MG63 (cell line): ENCODE measurements at places on chromosomes 12 and 14.
A peak's percentile ranks its signal among the peaks of the same experiment; 100 is the strongest.

- no peak for DNase-seq
These were observed 19.7 kb upstream of the NR1H4 start for GRCh38 chr12:100453951-100454350.

DNA sequence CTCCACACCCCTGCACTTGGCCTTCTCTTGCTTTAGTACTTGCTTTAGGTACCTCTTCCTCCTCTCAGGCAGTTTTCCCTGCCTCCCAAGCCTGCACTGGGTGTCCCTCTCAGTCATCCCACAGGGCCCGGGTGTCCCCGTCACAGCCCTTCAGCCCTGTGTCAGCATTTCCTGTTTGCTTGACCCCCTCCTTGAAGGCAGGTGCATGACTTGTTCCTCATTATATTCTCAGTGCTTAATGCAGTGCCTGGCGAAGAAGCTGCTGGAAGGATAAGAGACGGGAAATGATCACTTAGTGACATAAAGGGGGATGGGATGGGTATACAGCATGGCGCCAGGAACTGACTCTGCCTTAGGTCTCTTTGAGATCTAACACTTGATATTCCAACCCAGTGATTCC is 61.5 kb downstream of the IQSEC3 start:
- no peak for DNase-seq

DNA sequence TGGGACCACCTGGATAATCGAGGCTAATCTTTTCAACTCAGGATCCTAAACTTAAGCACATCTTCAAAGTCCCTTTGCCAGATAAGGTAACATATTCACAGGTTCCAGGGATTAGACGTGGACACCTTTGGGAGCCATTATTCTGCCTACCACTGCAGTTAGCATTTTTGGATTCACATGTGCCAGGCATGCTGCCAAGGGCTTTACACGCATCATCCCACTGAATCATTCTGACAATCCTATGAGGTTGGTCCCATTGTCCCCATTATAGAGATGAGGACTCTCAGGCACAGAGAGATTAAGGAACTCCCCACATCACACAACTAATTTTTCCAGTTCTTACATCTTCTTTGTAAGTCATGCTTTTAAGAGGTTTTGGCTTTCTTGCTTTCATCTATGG is 34.5 kb downstream of the RTN1 start:
- peak; percentile 10 for DNase-seq

- DNase-seq, result no peak
These were observed 96.5 kb downstream of the DUSP16 start for GRCh38 chr12:12466157-12466556.

- DNase-seq, result no peak
These were observed 93.6 kb downstream of the STAB2 start for GRCh38 chr12:103680591-103681141.

GRCh38 chr12:18882690-18883089 is 144.8 kb downstream of the CAPZA3 start:
- DNase-seq, result no peak

- DNase-seq, result no peak
These were observed 153.6 kb downstream of the PTCSC3 start for GRCh38 chr14:36022765-36023410.

DNA sequence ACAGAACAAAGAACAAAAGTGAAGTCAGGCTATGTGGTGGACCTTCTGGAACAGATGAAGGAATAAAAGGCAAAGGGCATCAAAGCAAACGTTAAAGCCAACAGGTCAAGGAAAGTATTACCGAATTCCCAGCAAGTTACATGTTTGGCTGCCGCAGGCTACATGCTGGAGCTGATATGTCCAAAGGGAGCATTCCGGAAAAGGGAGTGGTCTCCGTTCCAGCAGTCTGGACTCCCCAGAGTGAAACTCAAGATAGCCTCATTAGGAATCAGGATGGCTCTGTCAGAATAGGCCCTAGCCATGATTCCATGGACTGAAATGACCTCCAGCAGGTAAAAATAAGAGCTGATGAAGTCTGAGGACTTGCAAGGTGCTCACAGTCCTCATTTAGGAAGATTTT is 379.8 kb upstream of the PRICKLE1 start:
- DNase-seq, result no peak

DNA sequence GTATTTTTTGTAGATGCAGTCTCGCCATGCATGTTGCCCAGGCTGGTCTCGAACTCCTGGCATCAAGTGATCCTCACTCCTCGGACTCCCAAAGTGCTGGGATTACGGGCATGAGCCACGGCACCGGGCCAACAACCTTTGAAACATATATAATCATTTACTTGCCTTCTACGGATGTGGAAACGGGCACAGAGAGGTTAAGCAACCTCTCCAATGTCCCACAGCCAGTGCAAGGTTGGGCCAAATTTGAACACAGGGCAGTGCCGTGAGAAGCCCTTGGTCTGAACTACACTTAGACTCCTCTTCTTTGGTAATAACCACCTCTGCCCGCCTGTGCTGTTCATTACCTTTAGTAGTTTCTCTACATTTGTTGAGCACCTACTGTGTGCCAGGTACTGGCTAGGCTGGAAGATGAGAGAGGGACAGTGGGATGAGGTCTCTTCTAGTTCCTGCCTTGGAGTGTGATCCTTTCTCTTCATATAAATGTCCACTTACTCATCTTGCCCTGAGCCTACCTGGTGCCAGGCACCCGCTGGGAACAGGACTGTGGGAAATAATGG is 2.2 kb downstream of the DDX54 start:
- DNase-seq, result no peak

DNA sequence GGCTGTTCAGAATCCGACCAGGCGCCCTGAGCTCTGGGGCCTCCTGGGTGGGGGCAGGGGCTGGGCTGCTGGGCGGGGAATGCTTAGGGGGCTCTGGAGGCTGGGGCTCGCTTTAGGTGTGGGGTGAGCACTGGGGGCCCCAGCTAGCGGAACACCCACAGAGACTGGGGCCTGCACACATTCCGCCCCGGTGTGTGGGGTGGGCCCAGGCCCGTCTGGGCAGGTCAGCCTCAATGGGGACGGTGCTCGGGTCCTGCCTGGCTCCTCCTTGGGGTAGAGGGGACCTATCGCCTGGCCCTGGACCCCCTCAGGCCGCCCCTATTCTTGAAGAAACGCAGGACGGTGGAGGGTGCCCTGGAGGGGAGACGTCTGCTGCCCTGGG is 364.8 kb downstream of the TMEM121 start:
- no peak for DNase-seq

- no peak for DNase-seq
These were observed 267.4 kb downstream of the ADAMTS20 start for GRCh38 chr12:43284486-43285158.

- DNase-seq, result no peak
These were observed 16.7 kb downstream of the PLEK2 start for GRCh38 chr14:67395086-67395875.

- DNase-seq, result no peak
These were observed 2.1 kb upstream of the RABGGTA start for GRCh38 chr14:24273422-24273998.

DNA sequence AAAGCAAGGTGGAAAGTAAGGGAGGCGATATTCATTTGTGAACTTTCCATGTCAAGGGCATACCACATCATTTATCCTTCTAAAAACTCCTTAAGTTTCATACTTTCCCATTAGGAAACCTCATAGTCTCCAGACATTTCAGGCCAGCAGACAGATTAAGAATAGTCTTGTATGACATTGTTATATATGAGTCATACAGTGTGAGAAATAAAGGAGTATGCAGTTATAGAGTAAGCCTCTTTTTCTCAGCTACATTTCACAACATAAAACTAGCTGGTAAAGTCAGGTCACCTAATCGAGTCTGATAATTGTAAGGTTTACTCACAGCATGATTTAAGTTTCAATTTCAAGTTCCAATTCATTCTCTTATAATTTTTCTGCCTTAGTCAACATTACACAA is 164.3 kb downstream of the GRIP1 start:
- no peak for DNase-seq

DNA sequence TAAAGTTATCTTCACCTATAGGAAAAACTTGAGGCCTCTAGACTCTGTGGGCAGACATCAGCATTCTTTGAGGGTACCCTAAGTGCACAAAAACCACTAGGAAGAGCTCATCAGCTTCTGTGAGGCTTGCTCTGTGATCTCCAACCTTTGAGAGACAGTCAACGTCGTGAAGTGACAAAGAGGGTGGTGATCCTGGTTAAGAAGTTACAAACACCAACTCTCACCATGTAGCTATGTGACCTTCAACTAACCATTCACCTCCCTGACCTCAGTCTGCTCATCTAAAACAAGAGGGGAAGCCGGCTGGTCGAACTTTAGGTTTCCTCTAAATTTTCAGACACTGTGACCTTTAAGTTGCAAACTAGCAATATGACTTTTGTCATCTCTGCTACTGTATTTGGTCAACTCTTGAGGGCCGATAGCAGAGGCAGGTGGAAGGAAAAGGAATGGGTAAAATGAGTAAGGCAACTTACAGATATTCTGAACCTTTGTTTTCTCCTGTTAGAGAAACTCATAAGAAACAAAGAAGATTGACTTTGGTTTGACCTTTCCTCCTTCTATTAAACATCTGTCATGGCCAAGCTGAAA is 103.2 kb upstream of the PARP11 start:
- no peak for DNase-seq

GRCh38 chr12:91040096-91040755 is 17.6 kb downstream of the KERA start:
- DNase-seq, result no peak

GRCh38 chr14:99670361-99671234 is 13.5 kb upstream of the CYP46A1 start:
- no peak for DNase-seq

- no peak for DNase-seq
These were observed 10.1 kb upstream of the CLEC12A start for GRCh38 chr12:9961106-9961505.

GRCh38 chr12:67482751-67483661 is 165.5 kb upstream of the DYRK2 start:
- no peak for DNase-seq

GRCh38 chr14:92258934-92259333 is 64.0 kb upstream of the SLC24A4 start:
- DNase-seq, result no peak

DNA sequence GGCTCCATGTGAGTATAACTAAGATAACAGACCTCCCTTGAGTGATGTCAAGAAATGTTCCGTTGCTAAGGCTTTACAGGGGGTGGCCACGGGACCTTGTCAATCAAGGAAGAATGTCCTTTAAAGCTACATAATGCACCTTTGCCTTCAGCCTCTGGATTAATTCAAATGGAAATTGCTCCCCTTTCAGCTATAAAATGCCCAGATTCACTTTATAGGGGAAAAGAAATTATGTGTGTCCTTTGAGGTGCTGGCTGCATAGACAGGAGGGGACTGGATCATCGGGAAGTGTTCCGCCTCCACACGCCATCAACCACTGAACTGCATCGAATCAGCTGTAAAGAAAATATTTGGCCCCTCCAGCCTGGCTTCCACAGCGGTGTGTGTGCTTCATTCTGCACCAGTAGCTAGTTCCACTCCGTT is 415.4 kb downstream of the DPF3 start:
- no peak for DNase-seq

DNA sequence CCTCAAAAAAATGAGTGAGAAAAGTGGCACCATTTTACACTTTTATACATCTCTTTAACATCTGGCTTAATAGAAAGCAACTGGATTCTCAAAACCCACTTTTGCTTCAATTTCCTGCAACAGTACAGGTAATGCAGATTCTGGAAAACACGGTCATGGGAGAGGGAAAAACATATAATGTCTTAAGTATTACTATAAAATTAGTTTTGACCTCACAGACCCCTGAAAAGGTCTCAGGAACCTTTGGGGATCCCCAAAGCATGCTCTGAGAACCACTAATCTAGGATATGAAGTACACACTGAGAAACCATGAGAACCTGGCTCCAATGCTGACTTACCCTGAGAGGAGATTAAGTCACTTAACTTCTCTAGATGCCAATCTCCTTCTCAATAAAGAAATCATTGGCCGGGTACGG is 64.7 kb downstream of the PPP2R5E start:
- no peak for DNase-seq

DNA sequence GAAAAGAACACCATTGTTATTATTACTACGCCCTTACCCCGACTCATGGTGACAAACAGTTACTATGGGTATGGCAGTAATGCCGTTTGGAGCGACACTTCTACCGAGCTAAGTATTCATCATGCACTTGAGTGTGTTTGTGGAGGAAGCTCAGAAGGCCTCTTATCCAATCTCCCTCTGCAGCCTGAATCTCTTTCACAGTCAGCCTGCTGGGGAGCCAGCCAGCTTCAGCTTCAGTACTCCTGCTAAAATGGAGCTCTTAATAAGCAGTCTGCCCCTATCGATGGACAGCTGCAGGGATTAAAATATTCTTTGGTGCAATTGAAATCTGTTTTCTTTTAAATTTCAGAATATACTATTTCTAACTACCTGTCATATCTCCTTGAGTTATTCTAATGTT is 24.7 kb upstream of the ATP5MC2 start:
- DNase-seq, result no peak
